Endothelial cell of coronary artery (primary cell): ENCODE measurements at places on chromosomes 3 and 15. TPM values are rescaled to one million over a fixed set of nuclear protein-coding genes. Genes with fewer than 3 reads are reported as not detected.

Gene C3orf85
- not detected in 2 replicates for total RNA-seq

Gene RTP1
- total RNA-seq = not detected in 2 replicates

Gene C3orf49
- not detected in 2 replicates for total RNA-seq

Gene ZNF717
- 5.0 and 15.1 TPM in 2 replicates for total RNA-seq

Gene GATA2
- 8.5 and 12.4 TPM in 2 replicates for total RNA-seq

Gene ZPLD1
- under 0.01 and 0.09 TPM in 2 replicates for total RNA-seq

Gene CADPS
- total RNA-seq = not detected in 2 replicates

Gene TM6SF1
- 31.8 and 44.3 TPM in 2 replicates for total RNA-seq

Gene LRRIQ4
- total RNA-seq = not detected in 2 replicates

Gene ADGRG7
- total RNA-seq = not detected in 2 replicates

Gene SEMA5B
- under 0.01 and 0.09 TPM in 2 replicates for total RNA-seq

Gene ITGA11
- 0.54 and 25.9 TPM in 2 replicates for total RNA-seq
